ENCODE measurements at places on chromosomes 6 and 20.

GRCh38 chr6:14621518-14621917 is 503.9 kb downstream of the CD83 start:
- no peak for DNase-seq

- no peak for DNase-seq
Observed at GRCh38 chr6:14502551-14502950, 385.0 kb downstream of the CD83 start.

- no peak for DNase-seq
Observed at GRCh38 chr6:41921712-41921998, 356 bp downstream of the BYSL start.

DNA sequence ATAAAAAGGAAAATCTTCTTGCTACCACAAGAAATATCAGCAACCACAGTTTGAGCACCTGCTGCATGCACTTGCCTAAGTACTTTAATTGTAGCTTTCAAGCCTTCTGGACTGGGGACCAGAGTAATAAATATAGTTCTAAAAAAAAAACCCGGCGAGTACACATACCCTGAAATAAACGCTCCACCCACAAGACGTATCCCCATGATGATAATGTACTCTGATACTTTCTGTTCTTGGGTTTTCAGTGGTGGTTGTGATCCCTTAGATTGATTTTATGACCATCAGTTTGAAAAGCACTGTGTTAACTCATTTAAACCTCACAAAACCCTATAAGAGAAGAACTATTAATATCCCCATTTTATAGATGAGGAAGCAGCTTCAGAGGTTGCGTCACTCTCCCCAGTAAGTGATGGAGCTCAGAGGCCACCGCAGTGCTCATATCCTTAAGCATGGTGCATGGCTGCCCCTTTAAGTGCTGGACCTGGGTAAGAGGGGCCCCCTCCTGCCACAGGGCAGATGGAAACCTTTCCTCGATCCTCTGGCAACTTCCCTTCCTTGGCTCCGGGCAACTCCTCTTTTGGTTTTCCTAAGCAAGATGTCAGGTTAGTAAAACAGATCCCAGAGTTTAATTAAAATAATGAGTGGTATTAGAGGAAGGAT is 67.3 kb downstream of the KCNB1 start:
- no peak for DNase-seq

GRCh38 chr6:11692451-11693376 is 85.9 kb downstream of the ADTRP start:
- no peak for DNase-seq

- no peak for DNase-seq
Observed at GRCh38 chr6:27838945-27839625, 73.1 kb downstream of the OR2B2 start.

DNA sequence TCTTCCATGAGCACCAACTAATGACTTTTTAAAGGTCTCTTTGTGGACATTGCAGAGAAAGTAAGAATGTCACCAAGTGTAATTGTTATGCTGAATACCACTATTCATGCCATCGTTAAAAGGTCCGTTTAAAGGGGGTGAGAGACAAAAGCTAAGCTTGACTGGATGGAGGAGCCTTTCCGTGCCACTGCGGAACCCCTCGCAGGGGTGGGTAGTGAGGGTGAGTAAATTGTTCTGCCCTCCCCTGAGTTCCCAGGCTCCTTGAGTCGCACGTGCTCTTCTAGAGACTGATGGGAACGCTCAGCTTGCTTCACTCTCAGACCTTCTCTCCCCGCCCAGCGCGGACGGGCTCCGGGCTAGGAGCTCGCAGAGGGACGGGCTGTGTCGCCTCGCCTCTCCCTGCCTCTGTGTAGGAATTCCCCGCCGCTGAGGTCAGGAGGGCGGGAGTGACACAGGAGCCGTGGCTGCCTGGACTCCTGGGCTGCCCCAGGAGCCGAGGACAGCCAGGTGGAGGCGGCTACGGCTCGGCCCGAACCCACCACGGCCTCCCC is 314.8 kb upstream of the QKI start:
- DNase-seq: no peak

DNA sequence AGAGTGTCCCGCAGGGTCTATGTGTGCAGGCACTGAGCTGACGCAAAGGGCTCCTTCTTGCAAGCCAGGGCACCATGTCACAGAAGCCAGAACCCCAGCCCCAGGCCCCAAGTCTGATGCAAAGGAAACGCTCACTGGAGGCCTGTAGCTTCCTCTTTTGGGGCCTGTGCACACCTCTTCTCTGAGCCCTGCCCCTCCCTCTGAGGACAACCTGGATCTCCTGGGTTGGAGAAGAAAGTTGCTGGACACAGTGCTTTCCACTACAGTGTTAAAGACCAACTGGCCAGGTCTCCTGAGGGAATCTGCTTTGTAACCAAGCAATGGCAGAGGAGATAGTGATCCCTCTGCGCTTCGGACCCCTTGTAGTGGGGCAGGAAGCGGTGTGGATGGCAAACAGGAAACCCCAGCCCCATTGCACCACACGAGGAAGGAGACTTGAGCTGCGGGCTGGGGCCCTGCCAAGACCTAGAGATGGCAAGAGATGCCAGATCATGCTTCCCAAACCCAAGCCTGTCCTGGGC is 90.0 kb downstream of the PRND start:
- peak; percentile 84 for DNase-seq

DNA sequence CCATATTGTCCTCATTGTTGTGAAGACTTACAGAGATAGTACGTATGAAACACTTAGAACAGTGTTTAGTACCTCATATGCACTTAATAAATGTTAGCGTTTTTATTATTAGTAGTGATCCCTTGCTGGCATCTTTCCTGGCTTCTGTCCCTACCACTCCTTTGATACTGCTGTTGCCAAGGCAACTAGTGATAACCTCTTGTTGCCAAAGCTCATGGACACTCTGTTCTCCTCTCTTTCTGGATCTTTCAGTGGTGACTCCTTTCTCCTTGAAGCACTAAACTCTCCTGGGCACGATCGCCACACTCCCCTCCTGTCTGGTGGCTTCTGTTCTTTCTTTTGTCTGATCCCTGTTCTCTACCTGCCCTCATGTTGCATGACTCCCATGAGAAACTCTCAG is 83.5 kb downstream of the FOXO3 start:
- no peak for DNase-seq

DNA sequence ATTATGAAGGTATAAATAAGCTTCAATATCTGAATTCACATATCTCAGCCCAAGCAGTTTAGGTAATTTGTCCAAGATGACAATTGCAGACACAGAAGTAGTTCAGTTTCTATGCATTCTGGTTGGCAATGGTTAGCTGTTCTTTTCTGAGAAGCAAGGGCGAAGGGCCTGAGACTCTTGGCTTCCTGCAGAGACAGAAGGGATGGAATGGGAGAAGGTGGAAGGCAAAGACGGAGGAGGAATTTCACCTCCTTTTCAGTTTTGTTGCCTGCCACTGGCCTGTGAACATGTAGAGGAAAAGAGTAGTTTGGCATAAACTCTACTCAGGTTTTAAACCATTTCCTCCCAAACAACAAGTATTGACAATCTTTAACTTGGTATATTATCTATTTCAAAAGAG is 180.7 kb upstream of the HS3ST5 start:
- no peak for DNase-seq

DNA sequence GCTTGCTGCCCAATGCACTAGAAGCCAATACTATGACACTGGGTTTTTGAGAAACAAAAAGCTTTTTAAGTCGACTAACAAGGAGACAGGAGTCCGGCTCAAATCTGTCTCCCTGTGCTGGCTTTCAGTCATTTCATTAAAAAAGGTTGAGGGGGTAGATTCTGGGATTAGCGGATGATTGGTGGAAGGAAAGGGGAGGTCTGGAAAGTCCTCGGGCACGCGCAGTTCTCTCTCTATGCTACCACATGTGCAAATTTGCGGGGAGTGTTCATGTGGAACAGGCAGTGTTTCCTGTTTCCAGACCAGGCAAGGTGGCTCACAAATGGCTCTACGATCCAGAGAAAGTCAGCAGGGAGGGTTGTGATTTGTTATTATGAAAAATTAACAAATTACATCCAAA is 89.1 kb upstream of the TOX2 start:
- DNase-seq: no peak

DNA sequence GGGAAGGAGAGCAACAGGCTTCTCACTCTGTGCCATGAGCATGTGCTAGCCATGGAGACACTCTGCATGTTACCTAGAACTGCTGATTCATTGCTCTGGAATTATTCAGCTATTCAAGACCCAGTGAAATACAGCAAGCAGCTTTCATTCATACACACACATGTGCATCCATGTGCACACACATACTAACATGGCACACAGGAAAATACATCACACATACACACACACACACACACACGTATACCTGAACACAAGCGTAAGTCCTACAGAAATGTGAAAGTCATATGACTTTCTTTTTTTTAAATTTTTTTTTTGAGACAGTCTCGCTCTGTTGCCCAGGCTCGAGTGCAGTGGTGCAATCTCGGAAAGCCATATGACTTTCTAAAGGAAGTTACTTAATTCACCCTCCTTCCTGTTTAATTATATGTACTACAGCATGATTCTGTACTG is 108.2 kb upstream of the NFATC2 start:
- DNase-seq: no peak

Measured in activated effector memory CD4-positive, alpha-beta T cell treated with anti-CD3 and anti-CD28 coated beads, Interleukin-2, amount 50 U/mL, for 16 hours (primary cell).